ENCODE measurements at places on chromosomes 3 and 15.

DNA sequence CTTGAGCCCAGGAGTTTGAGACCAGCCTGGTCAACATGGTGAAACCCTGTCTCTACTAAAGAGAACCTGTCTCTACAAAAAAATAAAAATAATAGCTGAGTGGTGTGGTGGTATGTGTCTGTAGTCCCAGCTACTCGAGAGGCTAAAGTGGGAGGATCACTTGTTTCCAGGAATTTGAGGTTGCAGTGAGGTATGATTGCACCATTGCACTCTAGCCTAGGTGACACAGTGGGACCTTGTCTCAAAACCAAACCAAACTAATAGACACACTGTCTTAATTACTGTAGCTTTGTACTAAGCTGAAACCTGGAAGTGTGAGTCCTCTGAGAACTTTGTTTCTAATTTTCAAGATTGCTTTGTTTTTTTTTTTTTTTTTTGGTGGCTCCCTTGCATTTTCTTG, 30.4 kb downstream of the MGA start:
- peak; percentile 32 for DNase-seq

- no peak for DNase-seq
These were observed 20.0 kb upstream of the C3orf22 start for GRCh38 chr3:126578702-126579101.

GRCh38 chr3:168249550-168250414, 154.1 kb upstream of the GOLIM4 start:
- peak; percentile 77 for DNase-seq

DNA sequence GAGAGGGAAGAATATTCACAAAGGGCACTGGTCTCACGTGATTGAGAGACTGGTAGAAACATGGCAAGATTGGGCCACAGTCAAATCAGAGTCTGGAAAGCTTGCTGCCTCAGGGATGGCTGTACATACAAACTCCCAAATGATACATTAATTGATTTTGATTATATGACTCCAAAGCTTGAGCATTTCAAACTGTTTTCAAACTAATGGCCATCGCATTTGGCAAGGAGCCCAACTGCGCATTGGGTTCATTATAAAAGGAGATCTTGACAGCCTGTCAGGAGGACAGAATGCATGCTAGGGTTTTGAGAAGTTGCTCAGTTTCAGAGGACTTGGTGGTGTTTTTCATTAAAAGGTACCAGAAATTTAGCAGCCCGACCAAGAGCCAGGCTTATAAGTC, 117.7 kb downstream of the PTPRG start:
- DNase-seq: no peak

DNA sequence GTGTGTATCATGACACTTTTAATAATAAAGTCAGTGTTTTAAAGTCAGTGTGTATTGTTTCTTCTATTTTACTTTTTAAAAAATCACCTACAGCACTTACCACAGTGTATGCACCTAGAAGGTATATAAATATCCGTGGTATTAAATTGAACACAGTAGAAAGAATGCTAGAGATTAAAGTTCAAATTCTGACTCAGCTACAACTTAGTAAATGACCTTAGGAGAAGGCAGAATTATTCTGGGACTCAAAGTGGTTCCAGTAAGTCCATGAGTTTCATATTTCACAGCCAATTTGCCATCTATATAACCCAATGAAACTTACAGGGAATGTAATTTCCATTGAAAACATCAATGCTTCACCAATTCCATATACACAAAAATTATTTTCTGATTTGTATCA, 52.7 kb upstream of the MAP4 start:
- DNase-seq: no peak

GRCh38 chr3:163543662-163544061, 1534.6 kb downstream of the SI start:
- no peak for DNase-seq

DNA sequence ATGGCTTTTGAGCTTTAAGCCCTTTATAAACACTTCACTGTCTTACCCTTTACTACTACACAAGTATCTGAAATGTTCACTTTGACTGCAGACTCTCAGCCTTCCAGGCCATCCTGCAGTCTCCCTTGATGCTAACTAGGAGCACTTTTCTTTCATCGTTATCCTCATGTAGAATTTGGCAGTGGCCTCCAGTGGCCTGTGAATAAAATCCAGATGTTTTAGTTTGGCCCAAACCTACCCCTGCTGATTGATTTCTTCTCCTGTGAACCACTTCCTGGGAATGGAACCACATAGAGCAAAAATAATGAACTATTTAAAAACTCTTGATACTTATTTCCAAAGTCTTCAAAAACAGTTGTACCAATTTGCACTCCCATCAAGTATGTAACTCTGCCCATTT, 271.9 kb downstream of the FEZF2 start:
- no peak for DNase-seq

DNA sequence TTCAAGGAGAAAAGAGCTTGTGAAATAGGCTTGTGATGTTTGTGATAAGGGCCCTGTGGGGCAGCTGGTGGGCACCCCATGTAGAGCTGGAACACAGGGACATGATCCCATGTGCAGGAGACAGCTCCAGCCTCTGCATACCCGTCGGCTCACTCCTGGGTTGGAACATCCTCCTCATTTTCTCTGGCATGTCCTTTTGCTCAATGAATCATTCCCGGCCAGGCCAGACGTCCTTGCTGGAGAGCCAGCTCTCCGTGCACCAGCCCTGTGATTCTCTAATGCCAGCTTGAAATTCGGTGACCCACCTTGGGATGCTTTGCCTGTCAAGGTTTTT, 77.3 kb downstream of the SMAD3 start:
- DNase-seq: no peak

GRCh38 chr3:109831403-109831802, 494.1 kb upstream of the DPPA4 start:
- DNase-seq: no peak

GRCh38 chr15:42275780-42276391, 2.7 kb upstream of the TMEM87A start:
- DNase-seq: peak; percentile 11

DNA sequence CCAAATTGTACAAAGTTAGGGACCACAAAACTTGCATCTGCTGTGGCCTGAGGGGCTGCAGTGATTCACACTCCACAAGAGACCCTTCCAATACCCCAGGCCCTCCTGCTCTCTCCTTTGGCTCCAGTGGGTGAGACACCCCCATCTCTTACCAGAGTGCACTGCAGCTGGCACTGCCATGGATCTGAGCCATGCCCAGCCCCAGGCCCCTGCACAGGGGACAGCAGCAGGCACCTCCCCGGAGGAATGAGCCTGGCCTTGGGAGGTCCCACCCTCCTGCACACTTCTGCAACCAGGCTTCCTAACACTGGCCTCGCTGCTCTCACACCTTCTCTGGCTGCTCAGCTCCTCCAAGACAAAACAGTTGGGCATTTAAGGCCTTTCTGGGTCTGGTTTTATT, 16.3 kb upstream of the TSPAN3 start:
- DNase-seq: no peak

- peak; percentile 45 for DNase-seq
These were observed 1038.5 kb upstream of the NR2F2 start for GRCh38 chr15:95291898-95292472.

- DNase-seq: no peak
These were observed 15.0 kb upstream of the FYCO1 start for GRCh38 chr3:46010519-46011113.

Measured in hematopoietic multipotent progenitor cell treated with erythropoietin and hydrocortisone succinate and interleukin-3 and kit ligand, for 8 days (in vitro differentiated cells).